ENCODE measurements at places on chromosomes 1 and 21.

DNA sequence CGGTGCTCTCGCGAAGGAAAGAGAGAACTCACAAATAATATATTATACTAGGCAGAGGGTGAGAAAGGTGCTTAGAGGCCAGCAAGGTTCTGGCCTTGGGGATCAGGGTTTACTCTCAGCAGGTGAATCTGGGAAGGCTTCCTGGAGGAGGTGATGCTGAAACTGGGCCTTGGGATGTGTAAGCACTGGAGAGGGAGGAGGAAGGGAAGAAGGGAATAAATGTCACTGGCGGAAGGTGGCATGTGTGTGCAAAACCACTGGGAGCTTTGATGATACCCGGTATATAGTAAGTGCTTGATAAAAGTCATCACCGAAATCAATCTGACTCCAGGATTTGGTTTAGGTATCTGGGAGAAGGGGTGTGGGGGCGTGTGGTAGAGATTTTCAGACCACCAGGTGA, 24.4 kb downstream of the SPSB1 start:
- DNase-seq, result no peak

GRCh38 chr1:18681423-18681835, 50.8 kb downstream of the PAX7 start:
- peak; percentile 72 for DNase-seq

GRCh38 chr21:38679534-38679933, 126.2 kb upstream of the ETS2 start:
- DNase-seq, result peak; percentile 48

GRCh38 chr1:47643306-47644211, 205.7 kb downstream of the FOXD2 start:
- DNase-seq, result no peak

- DNase-seq, result no peak
Measured at GRCh38 chr1:159752135-159752580, 28.6 kb upstream of the DUSP23 start.

DNA sequence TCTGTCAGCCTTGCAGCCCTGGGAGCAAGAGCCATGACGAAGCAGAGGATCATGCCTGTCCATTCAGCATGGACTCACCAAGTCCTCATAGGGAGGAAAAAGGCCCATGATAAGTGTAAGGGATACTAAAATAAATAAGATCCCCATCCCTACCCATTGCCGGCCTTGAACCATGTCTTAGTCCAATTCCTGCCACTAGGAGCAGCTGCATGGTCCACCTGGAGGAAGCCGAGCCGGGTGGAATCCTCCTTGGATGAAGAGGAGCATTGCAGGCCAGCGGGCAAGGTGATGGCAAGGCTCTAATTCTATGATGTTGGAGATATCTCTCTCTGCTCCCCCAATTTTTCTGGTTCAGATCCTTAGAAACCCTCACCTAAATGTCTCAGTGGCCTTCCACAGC, 38.7 kb upstream of the SYT6 start:
- DNase-seq, result no peak

DNA sequence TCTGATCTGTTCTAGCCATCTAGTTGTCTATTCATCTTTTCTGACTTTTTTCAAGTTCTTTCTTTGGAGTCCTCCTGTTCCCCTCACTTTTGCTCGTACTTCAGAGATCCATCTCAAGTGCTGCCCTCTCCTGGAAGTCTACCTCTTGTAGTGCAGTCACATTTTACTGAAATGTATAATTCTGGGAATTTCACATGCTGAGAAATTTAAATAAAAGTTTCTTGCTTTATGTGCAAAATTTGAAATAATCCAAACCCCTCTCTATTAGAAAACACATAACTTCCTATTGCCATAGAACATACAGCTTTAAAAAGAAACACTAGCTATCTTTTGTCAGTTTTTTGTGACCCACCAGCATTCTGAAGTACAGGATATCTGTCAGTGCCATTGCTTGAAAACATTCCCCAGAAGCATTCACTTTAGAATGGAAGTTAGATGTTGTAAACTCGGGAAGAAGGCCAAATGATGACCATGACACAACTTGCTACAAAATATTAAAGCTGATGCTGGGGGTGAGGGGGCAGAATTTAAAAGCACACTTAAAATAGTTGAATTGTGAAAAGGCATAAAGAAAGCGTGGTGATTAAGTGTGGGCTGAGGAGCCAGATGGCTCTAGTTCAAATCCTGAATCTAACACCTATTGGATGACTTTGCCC, 22.0 kb downstream of the RLF start:
- no peak for DNase-seq

- no peak for DNase-seq
Measured at GRCh38 chr21:30044447-30045064, 104.8 kb upstream of the GRIK1 start.

DNA sequence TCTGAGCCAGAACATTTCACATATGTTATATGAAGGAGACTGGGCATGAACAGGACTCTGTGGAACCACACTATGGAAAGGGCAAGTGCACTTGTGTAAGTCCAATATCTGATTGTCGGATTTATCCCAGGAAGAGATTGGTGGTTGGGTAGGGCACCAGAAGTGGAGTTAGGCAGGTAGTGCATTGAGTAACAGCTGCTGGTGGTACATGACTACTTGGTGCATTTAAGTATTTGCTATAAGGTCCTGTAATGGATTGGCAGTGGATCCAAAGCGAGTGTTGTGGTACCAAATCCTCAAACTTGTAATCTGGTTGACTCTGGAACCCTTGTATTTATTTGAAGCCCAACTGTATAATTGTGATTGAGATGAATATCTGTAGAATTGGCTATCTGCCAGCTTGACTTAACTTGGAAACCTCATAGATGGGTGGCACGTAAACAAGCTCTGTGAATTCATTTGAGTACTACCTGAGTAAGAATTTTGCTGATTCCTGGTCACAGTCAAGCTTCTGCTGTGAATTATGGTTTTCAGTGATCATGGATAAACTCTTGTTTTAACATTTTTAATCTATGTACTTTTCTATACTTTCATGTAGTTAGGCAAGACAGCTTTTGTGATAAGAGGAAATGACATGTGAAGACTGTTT, 21.1 kb downstream of the UBAP2L start:
- no peak for DNase-seq

DNA sequence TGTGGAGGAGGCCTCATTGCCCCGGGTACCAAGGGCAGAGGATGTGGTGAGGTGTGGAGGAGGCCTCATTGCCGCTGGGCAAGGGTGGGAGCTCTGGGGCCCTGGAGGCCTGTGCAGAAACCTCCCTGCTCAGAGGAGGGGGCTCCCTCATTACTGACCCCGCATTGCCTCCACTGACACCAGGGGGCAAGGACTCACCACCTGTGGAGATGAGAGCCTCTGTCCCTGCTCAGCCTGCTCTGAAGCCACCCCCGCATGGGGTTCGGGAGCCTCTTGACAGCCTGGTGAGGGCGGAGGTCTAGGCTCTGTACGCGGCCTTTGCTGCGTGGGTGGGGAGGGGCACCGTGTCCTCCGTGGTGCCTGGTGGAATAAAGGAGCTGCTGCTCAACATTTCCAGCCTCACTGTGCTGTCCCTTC, 95.0 kb upstream of the COL6A1 start:
- no peak for DNase-seq

- DNase-seq, result no peak
Measured at GRCh38 chr1:97158691-97159096, 437.1 kb downstream of the PTBP2 start.

GRCh38 chr1:159916242-159917051, 8.9 kb downstream of the TAGLN2 start:
- no peak for DNase-seq

GRCh38 chr1:95033843-95034242, 38.9 kb downstream of the ALG14 start:
- no peak for DNase-seq

DNA sequence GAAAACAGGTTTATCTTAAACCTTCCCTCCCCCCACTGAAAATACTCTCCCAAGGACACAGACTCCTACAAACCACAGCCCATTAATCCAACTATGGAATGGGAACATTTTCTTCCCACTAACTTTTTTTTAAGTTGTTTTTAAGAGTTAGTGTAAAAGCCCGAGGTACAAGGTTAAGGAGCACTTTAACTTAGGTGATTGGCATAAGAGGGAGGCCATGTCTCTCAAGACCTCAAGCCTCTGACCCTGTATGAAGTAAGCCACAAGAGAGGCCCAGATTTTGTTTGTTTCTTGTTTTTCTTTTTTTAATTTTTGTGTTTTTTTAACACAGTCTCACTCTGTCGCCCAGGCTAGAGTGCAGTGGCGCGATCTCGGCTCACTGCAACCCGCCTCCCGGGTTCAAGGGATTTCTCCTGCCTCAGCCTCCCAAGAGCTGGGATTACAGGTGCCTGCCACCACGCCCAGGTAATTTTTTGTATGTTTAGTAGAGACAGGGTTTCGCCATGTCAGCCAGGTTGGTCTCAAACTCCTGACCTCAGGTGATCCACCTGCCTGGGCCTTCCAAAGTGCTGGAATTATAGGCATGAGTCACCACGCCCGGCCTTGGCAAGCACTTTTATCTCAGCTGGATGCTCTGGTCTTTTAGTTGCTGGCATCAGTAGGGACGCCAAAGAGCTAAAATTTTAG, 14.4 kb downstream of the ARMH1 start:
- no peak for DNase-seq

DNA sequence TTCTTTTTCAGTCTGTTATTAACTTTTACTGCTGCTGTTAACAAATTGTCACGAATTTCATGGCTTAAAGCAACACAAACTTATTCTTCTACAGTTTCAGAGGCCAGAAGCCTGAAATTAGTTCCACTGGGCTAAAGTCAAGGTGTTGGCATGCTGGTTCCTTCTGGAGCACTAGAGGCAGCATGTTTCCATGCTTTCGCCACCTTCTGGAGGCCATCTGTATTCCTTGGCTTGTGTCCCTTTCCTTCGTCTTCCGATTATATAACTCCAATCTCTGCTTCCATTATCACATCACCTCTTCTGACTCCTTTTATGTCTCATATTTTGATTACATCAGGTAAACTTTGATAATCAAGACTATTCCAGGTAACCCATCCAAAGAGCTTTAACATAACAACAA, 1742.1 kb downstream of the BRINP3 start:
- no peak for DNase-seq

Measured in GM10248 (cell line).